ENCODE measurements at places on chromosomes 5 and 9.

DNA sequence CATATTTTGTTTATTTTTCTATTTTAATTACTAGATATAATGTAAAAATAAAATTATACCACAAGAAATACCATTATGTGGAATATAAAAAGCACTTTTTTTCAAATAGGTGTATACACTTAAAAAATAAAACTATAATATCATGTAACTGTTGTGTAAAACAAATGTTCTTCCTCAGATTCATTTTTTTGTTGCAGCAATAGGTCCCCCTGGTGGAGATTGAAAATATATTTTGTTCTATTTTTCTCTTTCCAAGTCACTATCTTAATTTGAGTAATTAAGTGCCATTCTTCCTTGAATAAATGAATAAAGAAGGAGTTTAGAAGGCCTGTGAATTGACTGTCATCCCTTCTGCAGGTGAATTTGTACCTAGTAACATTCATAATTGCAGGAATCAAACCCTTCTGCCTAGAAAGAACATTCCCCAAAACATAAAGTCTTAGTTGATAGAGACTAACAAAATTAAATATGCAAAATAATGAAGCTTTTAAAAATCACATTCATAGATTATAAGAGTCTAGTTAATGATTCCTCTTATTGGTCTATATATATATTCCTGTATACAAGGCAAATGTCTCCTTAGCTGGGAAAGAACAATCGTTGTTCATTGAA, 23.4 kb downstream of the CETN3 start:
- DNase-seq: no peak

DNA sequence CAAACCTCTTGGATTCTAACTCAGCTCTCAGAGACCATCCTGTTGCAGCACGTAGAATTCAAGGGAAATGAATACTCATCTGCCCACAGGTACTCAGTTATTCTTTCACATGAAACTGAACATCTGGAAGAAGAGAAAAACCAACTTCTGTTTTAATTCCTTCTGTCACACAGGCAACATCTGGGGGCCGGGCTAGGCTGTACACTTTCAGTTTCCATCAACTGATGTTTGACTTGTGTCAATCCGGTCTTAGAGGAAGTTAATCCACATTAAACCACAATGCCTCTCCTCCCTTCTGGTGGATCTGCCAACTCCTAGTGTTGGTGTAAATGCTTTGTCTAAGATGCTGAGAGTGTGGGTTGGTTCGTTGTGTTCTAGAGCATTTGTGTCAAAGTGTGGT, 17.6 kb downstream of the DMRT3 start:
- DNase-seq: no peak

DNA sequence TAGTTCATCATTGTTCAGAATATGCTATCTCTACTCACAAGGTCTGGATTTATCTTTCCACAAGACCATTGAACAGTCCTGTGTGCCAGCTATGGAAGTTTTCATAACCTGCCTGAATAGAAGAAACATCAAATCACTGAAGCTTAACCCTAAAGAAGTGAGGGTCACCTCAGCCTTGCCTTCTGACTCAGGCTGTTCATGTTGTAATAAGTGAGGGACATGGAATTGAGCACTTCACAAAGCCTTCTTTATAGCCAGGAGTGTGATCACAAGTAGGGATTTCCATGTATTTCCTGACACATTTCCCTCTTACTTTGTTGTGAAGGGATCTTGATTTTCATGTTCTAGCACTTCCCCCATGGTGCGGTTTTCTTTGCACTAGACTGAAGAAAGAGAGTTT, 577.5 kb upstream of the WWC1 start:
- no peak for DNase-seq

GRCh38 chr9:134791009-134791408, 89.6 kb upstream of the FCN2 start:
- DNase-seq: no peak

GRCh38 chr5:28743025-28743715, 1704.8 kb upstream of the CDH9 start:
- no peak for DNase-seq

DNA sequence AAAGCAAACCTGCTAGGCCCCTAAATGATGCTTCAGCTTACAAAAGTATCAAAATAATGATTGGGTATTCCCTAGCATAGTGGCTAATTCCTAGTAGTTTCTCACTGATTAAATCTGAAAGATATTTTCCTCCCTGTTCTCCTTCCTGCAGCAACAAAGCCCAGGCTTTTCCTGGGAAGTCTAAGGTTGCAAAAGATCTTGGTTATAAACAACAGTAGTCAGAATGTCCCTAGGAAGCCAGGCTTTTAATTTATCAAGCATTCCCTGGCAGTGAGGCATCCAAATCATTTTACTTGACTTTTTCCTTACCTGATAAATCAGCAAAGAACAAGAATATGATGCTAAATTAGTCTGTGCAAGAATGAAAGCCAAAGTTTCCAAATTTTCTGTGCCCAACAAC, 272.0 kb downstream of the PDE4D start:
- DNase-seq: no peak
